ENCODE measurements at places on chromosomes 5 and 9. TPM values are rescaled to one million over a fixed set of nuclear protein-coding genes. Genes with fewer than 3 reads are reported as not detected.

DNA sequence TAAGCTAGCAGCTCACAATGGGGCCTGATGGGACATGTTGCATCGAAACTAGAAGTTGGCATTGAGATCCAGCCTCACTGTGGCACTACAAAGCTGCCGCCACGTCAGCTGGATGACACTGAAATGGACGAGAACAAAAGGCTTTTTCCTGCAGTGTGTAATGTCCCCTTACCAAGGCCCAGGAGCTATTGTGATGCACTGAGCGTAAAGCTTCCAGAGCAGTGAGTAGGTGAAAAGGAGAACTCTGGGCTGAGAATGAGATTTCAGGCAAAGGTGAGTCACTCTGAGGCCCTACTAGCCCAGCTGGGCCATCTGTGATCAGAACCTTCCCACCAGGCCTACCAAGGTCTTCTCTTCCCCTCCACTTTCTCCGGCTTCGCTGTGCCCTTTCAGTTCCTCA, 528.1 kb upstream of the KLF4 start:
- DNase-seq: peak; percentile 23

- no peak for DNase-seq
Observed at GRCh38 chr5:176735383-176736265, 74.7 kb upstream of the UNC5A start.

DNA sequence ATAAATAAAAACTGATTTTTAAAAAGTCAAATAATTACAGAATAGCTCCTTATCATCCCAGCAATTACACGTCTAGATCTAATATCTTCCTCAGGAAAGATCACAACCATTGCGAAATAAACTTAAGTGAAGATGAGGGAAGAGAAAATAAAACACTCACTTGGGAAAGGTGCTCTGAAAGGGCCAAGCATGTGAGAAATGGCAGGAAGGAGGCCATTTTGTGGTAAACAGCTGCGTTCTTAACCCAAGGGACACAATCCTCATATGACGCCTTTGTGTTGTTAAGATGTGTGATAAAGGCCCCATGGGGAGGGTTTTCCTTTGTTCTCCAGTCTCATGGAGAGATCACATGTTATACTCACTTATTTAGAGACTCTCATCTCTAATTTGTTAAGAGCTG, 32.5 kb downstream of the JAKMIP2 start:
- DNase-seq: no peak

DNA sequence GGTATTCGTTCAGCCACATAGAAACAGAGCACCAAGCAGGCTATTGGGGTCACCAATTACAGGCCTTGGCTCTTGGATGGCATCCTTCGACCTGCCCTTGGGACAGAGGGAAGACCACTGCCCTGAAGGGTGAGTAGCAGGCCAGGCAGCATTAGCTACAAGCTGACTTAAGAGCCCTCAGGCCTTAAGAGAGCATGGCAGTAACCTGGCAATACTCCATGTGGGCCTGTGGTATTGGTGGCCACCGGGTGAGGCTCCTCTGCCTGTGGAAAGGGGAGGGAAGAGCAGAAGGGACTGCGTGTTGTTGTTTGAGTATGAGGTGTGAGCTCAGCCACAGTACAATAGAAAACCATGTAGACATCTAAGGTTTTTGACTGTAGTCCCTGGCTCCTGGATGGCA, 170.6 kb downstream of the MCTP1 start:
- DNase-seq: no peak

DNA sequence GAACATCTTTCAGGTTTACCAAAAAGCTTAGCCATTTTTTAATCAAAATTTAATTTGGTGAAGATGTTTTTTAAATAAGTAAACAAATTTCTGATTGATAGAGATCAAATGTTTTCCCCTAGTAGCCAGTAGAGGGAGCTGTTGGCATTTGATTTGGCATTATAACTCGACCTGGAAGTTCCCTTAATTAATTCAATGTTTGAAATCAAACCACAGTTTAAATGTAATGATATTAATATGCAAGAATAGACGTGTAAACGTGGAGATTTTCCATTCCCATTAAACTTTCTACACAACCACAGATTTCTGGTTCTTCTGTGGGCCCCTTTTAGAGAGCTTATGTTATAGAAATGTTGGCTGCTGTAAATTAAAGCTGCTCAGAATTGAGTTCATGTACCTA, 148.1 kb upstream of the MPDZ start:
- peak; percentile 80 for DNase-seq

The F2RL1 gene
- 72.9 TPM for total RNA-seq

The DPYSL3 gene
- total RNA-seq: 49.8 TPM

The MARVELD2 gene
- 5.3 TPM for total RNA-seq

The GABRA6 gene
- not detected for total RNA-seq

The UBAP1 gene
- total RNA-seq: 17.7 TPM
